ENCODE measurements at places on chromosomes 5 and 9. TPM values are rescaled to one million over a fixed set of nuclear protein-coding genes. Genes with fewer than 3 reads are reported as not detected.
A peak's percentile ranks its signal among the peaks of the same experiment; 100 is the strongest.

DNA sequence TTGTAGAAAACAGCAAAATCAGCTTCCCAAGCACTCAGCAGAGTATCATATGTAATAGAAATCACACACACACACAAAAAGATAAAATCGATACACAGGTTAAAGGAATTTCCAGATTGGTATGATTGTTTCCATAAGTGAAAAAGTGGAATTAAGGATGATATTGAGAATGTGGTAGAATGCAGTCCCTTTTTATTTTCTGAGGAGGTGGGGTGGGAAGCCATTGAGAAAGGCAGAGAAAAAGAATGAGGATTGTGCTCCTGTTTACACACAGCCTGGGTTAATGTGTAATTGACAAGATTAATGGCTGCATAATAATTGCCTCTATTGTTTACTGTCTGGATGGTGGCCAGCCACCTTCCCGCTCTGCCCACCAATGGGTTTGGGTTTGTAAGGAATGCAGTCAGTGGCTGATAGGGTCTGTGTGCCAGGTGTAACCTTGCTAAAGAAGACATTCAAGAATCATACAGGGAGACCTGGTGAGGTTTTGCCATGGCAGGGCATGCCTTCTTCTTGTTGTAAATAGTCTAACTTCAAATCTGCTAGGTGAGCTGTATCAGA is 177.2 kb upstream of the MAP3K1 start:
- peak overlapping the region; percentile 89 for H3K27ac ChIP-seq
- H3K36me3 ChIP-seq, result no peaks in the 10 kb centered on the region
- no peaks in the 10 kb centered on the region for H3K27me3 ChIP-seq
- DNase-seq, result peak; percentile 94
- peaks cover 72% of the 10 kb centered on the region for H3K4me1 ChIP-seq

Gene SHLD3
- 8.1 TPM for total RNA-seq

DNA sequence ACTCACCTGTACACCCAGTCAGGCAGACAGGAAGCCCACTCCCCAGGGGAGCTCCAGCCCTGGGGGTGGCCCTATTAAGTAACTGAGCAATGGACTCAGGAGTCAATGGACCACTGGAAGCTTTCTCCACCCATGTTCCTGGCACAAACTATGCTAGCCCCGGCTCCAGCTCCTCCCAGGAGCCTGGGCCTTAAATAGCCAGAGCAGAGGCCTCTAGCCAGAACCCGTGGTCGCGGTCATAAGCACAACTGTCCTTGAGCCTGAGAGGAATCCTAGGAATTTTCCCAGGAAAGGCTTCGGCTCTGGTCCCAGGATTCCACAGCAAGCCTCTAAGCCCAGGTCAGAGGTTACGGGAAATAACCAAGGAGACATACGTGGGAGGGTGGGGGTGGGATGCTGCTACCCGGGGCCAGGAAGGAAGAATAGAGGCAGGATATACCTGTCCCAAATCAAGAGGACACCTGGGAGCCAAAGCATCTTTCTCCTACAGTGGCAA is 5.5 kb downstream of the SEPTIN8 start:
- H3K27ac ChIP-seq, result peak overlapping the region; percentile 71
- H3K27me3 ChIP-seq, result no peaks in the 10 kb centered on the region
- no peak overlapping the region for H3K4me3 ChIP-seq
- H3K36me3 ChIP-seq, result 0 out of 3 replicates have a peak, but pooled peaks cover 4% of the 10 kb centered on the region

Gene CRAT
- total RNA-seq, result 29.3 TPM

Gene SURF2
- total RNA-seq, result 13.6 TPM

GRCh38 chr9:16928179-16928945 is 57.9 kb upstream of the BNC2 start:
- no peak overlapping the region for H3K27ac ChIP-seq
- no peak overlapping the region for H3K4me3 ChIP-seq
- DNase-seq, result no peak
- H3K36me3 ChIP-seq, result no peaks in the 10 kb centered on the region
- no peaks in the 10 kb centered on the region for H3K27me3 ChIP-seq

- no peaks in the 10 kb centered on the region for H3K27me3 ChIP-seq
- H3K4me3 ChIP-seq, result no peak overlapping the region
- no peaks in the 10 kb centered on the region for H3K36me3 ChIP-seq
These were observed 114.7 kb downstream of the LPAR1 start for GRCh38 chr9:110923601-110924000.

- no peak for DNase-seq
- H3K27me3 ChIP-seq, result no peaks in the 10 kb centered on the region
- no peaks in the 10 kb centered on the region for H3K4me1 ChIP-seq
- H3K4me3 ChIP-seq, result no peak overlapping the region
These were observed 22.1 kb downstream of the MRRF start for GRCh38 chr9:122286764-122287163.

DNA sequence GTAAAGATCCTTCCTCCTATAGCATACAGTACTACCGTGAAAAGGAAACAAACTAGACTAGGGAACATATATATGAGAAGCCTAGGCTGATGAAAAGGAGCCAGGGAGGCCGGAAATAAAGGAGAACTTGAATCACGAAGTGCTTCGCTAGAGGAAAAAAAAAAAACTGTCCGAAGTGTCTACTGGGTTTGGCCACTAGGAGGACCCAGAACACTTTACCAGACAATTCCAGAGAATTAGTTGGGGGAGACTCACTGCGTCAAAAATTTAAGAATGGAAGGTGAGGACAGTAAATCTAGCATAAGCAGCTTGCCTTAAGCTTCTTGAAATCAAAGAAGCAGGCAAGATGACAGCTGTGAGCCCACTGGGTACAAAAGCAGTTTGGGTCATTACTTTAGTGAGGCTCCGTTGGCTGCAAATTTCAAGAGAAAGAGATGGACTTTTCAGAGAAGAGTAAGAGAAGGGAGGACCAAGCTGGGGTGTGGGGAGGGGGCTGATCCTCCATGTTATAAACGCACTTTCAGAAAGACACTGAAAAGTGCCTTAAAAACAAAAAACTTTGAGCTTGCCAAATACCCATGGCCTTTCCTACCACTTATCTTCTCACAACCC is 47.4 kb downstream of the P4HA2 start:
- peak; percentile 18 for DNase-seq
- H3K36me3 ChIP-seq, result no peaks in the 10 kb centered on the region
- H3K4me3 ChIP-seq, result no peak overlapping the region
- H3K4me1 ChIP-seq, result peaks cover 18% of the 10 kb centered on the region
- H3K27ac ChIP-seq, result no peak overlapping the region

Gene PLAC8L1
- total RNA-seq, result not detected

DNA sequence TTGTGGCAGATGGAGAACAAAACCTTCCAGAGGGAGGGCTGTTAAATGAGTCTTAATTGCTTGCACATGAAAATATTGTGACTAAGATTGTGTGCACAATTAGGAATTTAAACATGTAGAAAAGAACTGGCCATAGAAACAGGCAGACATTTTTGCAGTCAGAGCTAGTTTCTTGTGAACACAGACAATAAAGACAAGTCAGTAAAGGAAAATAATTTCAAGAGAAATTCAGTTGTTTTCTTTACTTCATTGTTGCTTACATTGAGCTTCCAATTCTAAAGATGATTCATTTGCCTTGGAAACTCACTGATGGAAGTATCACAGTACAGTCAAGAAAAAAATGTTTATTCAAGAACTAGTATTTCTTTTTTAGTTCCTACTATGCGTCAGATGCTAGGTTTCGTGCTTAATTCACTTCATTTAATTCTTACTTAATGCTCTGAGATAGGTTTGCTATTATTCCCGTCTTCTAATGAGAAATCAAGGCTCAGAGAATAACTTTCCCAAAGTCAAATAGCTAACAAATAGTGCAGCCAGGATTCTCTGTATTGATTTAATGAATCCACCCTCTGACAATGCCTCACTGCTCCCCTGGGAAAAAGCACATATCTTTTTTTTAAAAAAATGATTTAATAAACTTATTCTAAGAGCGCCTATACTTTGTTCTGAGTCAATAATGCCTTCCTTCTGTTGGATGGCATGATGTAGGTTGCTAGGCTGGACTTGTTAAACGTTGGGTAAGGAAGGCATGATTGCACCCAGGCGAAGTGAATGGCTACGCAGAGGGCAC is 581.4 kb downstream of the RAB3C start:
- H3K36me3 ChIP-seq, result no peaks in the 10 kb centered on the region
- H3K27ac ChIP-seq, result no peak overlapping the region
- H3K4me3 ChIP-seq, result no peak overlapping the region

Gene PTCD2
- 7.0 TPM for total RNA-seq

DNA sequence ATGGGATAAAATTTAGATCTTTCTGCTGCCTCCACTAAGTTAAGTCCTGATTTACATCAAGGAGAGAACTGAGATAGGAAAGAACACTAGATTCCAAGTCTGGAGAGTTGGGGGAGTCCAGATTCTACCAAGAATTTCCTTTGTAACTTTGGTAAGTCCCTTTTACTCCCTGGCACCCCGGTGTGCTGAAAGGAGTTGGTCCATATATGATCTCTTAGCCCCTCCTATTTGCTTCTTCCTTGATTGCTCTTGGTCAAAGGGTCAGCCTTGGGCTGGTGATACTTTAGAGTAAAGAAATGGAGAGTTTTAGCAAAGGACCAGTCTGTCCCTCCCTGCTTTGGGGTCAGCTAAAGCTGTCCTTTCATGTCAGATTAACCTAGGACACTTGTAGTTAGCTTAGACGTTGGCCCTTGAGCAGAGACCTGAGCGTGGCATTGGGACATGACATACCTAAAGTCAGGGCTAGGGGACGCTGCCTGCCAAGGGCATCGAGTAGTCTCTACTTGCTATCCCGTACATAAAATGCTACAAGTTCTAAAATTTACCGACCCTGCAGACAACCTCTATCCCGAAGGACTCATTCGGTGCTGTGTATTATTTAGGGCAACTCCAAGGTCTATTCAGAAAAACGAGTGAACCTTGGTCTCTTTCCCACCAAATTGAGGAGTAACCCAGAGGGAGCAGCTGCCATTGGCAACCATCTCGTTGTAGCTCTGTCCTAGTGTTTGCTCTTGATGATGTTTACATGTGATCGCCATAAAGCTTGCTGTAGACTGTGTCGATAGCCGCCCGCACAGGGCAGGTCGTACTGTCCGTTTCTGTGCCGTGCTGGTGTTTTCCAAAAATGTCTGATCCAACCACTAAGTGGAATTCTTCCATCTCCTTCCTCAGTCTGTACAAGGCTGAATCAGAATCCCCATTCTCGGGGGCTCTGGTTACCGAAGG is 94.4 kb downstream of the PDE6A start:
- H3K4me3 ChIP-seq, result no peak overlapping the region
- 0 out of 2 replicates have a peak, but pooled peaks cover 5% of the 10 kb centered on the region for H3K4me1 ChIP-seq
- H3K36me3 ChIP-seq, result no peaks in the 10 kb centered on the region
- DNase-seq, result no peak
- no peak overlapping the region for H3K27ac ChIP-seq

DNA sequence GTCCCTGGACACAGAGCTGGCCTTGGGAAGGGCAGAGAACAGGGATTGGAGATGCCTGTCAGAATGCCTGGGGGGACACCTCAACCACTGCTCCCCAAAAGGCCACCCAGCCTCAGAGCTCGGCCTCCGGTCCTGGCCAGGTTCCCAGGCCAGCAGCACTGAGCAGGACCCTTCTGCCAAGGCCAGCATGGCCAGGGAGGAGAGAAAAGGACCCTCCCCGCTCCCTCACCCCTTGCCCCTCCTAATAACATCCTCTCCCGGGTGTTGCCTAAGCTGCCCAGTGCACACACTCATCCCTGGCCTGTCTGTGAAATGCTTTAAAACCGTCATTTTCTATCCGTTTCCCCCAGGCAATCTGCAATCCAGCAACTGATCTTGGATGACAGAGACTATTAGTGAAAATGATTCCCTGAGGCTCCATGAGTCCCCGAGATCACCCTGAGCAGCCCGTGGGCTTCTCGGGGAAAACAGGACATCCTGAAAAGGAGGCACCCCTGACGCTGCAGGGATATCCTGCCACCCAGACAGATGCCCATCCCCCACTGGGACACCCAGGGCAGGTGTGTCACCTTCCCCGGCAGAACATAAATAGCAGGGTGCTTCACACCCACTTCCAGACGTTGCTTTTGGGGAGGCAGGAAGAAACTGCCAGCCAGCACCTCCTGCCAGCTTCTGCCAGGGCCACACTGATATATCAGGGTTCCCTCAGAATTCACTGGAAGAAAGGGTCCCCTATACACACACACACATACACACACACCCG is 75.3 kb downstream of the ADAMTS2 start:
- no peak overlapping the region for H3K4me3 ChIP-seq
- H3K4me1 ChIP-seq, result peaks cover 57% of the 10 kb centered on the region
- H3K27me3 ChIP-seq, result no peaks in the 10 kb centered on the region
- H3K36me3 ChIP-seq, result no peaks in the 10 kb centered on the region
- DNase-seq, result no peak

DNA sequence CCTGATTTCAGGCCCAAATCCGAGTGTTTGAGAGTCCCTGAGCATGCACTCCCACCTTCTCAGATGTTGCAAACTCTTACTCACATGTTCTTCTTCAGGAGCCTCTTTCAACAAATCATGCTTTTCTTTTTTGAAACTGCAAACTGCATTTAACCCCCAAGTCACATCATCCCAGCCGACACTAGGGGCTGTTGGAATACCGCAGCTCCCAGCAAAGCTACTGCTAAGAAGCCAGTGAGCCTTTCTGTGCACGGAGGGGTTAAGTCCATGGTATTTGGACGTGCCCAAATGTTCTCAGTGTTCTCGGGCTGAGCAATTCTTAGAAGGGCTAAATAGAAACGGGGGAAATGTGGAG is 282.9 kb downstream of the NFIB start:
- no peaks in the 10 kb centered on the region for H3K36me3 ChIP-seq
- H3K27me3 ChIP-seq, result no peaks in the 10 kb centered on the region
- no peak overlapping the region for H3K4me3 ChIP-seq
- H3K27ac ChIP-seq, result no peak overlapping the region

Measured in HepG2 (cell line).